SK-N-SH (cell line): ENCODE measurements at places on chromosomes 3 and 15. TPM values are rescaled to one million over a fixed set of nuclear protein-coding genes. Genes with fewer than 3 reads are reported as not detected.

DNA sequence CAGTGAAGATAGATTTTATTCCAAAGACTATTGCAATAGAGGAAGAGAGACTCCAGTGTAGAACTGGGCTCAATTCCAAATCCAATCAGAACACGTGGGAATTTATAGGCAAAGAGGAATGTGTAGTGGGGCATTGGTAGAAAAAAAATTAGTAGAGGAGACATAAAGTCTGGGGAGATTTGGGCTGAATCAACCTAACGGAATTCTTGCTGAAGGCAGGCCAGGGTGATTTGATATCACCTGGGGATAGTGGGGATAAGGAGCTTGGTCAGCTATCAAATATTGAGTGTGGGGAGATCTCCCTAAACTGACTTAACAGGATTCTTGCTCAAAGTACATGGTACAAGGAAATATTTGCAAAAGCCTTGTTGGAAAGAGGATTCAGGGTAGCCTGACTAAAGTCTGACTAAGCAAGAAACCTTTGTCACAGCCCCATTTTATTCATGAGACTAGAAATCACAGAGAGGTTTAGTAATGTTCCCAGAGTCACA is 29.6 kb downstream of the SST start:
- no peak for DNase-seq

- DNase-seq = no peak
Observed at GRCh38 chr15:92989470-92989869, 89.3 kb downstream of the CHD2 start.

The PTH1R gene
- polyA plus RNA-seq = 0.07 and 0.34 TPM in 2 replicates

DNA sequence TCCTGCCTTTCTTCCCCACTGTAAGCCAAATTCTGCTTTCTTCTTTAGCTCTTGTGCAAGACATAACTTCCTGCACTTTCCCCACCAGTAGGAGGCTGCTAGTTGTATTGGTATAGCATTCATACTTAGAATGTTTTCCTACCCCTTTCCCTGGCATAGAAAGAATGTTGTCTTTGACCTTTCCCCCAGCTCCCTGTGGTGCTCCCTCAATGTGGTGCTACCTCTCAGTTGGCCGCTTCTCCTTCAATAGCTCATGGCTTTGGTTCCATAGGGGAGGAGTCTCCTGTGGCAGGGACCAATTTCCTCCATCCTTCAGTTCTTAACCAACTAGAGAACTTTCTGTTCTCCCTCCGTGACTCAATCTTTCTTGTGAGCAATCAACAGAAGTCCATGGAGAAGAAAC is 67.5 kb upstream of the AKAP13 start:
- DNase-seq = no peak

DNA sequence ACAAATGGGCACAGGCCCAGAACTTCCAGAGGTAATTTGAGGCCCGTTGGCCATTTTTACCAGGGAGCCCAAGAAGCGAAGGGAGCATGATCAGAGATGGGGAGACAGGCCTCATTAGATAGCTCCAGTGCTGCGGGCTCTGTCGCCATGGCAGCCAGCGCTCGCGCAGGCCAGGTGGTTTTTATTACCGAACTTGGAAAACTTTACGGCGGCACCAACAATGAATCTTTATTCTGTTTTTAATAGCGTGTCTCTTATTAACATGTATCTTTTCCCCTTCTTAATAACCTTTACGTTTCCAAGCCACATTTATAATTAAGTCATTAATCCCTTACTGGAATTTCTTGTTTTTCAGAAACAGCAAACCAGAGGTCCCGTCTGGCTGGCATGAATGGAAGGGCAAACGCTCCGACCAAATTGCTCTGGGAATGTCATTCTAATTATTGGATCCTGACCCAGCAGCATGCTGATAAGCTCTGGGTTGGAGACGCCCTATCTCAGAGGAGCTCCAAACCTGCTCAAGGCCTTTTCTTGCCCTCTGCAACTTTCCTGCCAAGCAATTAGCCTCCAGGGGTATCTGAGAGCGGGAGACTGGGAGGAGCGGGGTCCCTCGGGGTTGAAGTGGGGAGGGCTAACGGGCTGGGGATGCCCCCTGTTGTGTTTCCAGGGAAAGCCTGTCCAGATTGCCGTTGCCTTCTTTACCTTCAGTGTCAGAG is 256.4 kb downstream of the TLE3 start:
- peak; percentile 83 for DNase-seq

- DNase-seq = no peak
Observed at GRCh38 chr3:33355611-33356010, 78.4 kb downstream of the FBXL2 start.
